NCI-H446 treated with DMSO at 0.1 percent for 48 hours (cell line): ENCODE measurements at places on chromosomes 3 and 15.

- no peak for DNase-seq
Measured at GRCh38 chr3:14430053-14430452, 27.6 kb downstream of the SLC6A6 start.

- no peak for DNase-seq
Measured at GRCh38 chr15:77731067-77731466, 98.4 kb upstream of the LINGO1 start.

DNA sequence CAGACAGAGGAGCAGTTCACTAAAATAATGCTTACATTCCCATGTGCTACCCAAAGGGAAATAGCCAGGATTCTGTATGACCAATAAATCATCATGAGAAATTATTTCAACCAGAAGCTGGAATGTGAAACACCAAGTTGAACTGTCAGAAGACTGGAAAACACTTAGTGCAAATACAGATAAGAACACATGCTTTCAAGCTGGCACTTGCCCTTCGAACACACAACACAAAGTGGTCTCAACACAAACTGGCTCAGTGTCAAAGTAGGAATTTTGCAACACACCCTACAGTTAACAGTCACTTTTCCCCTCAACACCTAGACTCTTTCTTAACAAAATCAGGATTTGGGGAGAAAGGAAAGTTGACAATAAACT, 1.3 kb downstream of the FSD2 start:
- no peak for DNase-seq

GRCh38 chr3:58627941-58628340, 38.6 kb downstream of the FAM3D start:
- no peak for DNase-seq

GRCh38 chr15:68210409-68210756, 5.3 kb upstream of the CALML4 start:
- no peak for DNase-seq

DNA sequence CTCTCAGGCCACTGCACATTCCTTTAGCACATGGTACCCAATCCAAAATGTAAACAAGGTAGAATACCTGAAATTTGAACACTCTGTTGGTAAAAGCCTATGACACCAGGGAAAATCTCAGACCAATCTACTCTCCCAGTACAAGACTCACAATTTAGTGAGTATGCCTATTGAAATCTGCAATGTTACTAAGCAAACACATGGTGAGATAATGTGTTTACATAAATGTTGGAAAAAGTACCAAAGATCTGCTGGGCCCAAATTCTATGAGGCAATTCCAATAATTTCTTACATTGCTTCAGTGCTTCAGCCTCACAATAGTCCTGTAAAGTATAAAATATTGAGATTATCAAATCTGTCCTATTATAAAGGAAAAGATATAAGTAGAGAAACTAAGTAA, 536.1 kb downstream of the PYDC2 start:
- DNase-seq: no peak

- no peak for DNase-seq
Measured at GRCh38 chr3:138097192-138098172, 17.9 kb downstream of the DZIP1L start.

DNA sequence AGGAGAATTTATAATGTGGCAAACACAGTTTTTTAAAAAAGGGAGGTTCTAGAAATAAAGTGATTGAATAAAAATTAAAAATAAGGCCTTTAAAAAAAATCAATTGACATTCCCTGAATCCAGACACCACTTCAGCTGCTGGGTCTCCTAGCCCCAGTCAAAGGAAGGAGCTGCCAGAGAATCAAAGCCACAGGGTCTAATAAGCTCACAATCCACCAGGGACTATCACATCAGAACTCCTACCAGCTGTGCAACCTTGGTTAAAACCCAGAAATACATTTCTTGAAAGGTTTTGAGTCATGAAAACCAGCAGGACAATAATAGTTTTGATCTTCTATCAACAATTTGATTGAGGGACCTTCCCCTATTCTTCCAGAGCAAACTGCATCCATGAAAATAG, 134.5 kb downstream of the MECOM start:
- DNase-seq: no peak

- no peak for DNase-seq
Measured at GRCh38 chr3:10248984-10249748, 907 bp downstream of the TATDN2 start.

DNA sequence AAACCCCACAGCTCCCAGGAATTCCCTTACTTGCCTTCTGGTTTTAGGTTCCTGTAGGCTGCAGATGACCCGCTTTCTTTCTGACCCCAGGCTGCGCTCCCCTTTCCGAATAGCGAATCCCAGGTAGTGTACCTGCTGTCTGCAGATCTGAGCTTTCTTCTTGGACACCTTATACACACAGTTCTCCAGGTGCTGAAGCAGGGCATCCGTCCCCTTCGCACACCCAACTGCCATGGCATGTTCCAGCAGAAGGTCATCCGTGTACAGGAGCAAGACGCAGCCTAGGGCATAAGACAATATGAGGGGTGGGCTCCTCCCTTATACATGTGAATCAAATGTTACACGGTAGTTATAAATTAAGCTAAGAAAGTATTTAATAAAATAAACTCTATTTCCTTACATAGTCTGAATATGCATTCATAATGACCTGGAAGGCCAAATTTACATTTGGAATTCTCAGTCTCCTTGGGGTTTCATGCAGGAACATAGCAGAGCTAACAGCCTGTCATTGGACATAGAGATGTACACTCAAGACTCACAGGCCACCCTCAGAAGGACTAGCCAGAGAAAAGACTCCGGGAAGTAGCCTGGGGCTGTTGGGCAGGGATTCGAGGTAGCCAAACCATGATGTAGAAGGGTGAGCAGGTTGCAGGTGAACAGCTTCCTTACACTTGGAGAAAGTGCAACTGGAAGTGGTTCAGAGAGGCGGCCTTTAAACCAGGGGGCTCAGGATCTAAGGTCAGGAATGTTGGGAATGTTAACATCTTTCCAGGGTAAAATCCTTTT, 8.2 kb upstream of the DNAAF4 start:
- DNase-seq: no peak

DNA sequence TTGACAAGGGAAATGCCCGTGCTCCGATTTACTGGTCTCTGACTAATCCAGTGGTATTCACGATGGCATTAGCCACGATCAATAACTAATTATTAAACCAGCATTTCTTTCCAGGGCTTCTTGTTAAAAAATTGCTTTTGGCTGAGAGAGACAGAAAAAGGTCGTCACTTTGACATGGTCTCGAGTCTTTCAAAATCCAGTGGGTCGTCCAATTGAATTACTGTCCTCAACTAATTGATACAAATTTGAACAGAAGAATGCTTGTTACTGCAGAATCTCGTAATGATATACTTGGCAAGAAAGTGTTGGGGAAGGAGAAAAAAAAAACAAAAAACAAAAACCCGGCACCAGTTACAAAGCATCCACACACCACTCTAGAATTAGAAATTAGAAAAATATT, 318.4 kb downstream of the NR2F2 start:
- DNase-seq: no peak

- no peak for DNase-seq
Measured at GRCh38 chr3:126284258-126284904, 72.8 kb downstream of the KLF15 start.

GRCh38 chr3:50300681-50301254, 1.6 kb upstream of the HYAL3 start:
- DNase-seq: no peak

GRCh38 chr15:51888593-51889195, 59.2 kb downstream of the TMOD3 start:
- peak; percentile 5 for DNase-seq

- DNase-seq: no peak
Measured at GRCh38 chr3:114941626-114942309, 205.3 kb downstream of the ZBTB20 start.

DNA sequence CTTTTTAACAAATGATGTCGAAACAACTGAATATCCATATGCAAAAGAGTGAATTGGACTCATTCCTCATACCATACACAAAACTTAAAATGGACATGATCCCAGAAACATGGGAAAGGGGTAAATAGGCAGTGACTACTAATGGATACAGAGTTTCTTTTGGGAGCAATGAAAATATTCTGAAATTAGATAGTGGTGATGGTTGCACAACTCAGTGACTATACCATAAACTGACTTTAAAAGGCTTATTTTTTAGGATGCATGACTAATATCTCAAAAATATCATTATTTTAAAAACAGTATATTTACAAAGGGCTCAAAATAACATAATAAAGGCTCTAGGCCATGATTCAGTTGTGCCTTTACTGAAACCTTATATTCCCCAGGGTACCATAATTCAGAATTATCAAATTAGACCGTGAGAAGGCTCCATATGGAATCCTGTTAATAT, 16.3 kb upstream of the ATP13A3 start:
- peak; percentile 39 for DNase-seq

- no peak for DNase-seq
Measured at GRCh38 chr3:127824151-127824825, 2.0 kb upstream of the MGLL start.

GRCh38 chr3:175346573-175347356, 487.6 kb downstream of the NAALADL2 start:
- peak; percentile 93 for DNase-seq
